ENCODE measurements at places on chromosomes 3 and 15.

DNA sequence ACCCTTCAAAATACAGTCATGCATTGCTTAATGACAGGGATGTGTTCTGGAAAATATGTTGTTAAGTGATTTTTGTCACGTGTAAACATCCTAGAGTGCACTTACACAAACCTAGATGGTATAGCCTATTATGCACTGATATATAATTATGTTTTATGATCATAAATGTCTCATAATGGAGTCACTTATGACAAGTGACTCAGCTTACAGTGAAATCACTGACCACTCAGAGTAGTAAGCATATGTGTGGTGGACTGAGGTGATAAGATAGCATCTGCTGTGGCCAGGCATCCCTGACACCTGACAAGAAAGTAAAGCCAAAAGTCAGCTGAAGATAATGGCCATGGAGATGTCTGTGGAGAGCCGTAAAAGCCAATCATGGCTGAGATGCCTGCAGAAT lies 5.4 kb downstream of the ACAD11 start:
- DNase-seq = no peak

GRCh38 chr15:63528138-63528659 lies 23.8 kb downstream of the USP3 start:
- DNase-seq = no peak

GRCh38 chr15:77800305-77800704 lies 167.6 kb upstream of the LINGO1 start:
- no peak for DNase-seq

DNA sequence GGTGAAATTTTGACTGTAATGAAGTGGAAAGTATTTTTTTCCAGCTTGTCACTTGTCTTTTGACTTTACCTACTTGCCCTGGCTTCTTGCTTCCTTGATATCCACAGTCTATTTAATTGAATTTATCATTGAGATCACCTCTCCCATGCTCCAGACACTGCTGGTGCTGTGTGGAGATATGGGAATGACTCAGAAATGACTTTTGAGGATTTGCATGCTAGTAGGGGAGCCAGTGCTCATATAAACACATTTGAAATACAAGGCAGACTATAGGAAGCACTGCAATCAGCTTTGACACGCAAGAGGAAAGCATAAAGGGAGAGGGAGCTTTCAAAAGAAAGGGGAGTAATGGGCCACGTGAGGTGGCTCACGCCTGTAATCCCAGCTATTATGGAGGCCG lies 7.3 kb upstream of the TRPM1 start:
- peak; percentile 36 for DNase-seq

DNA sequence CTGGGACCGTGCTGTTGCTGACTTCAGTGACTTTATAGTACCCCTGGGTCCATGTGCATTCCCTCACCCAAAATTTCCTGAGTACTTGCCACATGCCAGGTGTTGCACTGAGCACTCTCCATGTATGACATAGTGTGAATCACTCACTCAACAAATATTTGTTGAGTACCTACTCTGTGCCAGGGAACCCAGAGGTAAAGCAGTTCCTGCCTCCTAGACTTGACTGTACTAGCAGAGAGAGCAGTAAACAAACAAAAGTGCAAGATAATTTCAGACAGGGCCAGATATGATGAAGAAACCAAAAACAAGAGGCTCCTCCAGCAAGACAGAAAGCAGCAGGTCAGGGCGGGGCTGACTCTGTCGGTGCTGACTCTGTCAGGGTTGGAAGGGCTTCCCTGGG lies 12.2 kb downstream of the TGM4 start:
- DNase-seq = peak; percentile 63

DNA sequence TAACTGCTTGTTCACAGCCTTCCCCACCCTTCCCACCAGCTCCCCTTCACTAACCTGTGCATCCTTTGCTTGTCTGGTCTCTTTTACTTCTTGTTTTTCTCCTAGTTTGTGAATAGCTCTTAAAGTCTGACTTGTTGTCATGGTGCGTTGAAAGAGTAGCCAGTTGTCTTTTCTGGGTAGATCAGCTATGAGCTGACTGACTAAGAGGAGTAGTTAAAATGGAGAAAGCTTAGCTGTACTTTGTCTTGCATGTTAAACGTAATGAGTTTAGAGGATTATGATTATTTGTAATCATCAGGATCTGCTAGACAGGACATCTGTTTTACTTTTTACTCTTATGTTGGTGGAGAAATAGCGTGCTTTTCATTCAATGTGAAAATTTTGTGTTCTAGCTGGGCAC lies 35.9 kb downstream of the ATP2C1 start:
- DNase-seq = no peak
